ENCODE measurements at places on chromosomes 2 and 18.

- DNase-seq: no peak
Observed at GRCh38 chr2:111249806-111250205, 129.1 kb downstream of the BCL2L11 start.

DNA sequence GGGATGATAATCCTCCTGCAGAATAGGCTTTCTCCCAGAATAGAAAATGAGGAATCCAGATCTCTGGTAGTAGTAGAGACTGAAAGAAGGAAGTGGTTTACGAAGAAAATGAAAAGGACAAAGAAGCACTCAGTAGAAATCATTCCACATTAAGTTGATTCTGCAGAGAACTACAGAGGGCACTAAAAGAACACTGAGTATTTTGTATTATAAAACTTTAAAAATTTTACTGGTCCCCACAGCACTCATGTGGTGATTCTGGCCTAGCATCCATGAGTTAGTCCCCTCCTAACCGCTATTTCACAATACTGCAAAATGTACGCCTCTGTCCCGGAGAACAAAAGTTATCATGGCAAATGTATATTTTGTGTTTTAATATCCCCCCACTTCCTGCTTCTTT lies 42.9 kb upstream of the SLC35F5 start:
- no peak for DNase-seq

DNA sequence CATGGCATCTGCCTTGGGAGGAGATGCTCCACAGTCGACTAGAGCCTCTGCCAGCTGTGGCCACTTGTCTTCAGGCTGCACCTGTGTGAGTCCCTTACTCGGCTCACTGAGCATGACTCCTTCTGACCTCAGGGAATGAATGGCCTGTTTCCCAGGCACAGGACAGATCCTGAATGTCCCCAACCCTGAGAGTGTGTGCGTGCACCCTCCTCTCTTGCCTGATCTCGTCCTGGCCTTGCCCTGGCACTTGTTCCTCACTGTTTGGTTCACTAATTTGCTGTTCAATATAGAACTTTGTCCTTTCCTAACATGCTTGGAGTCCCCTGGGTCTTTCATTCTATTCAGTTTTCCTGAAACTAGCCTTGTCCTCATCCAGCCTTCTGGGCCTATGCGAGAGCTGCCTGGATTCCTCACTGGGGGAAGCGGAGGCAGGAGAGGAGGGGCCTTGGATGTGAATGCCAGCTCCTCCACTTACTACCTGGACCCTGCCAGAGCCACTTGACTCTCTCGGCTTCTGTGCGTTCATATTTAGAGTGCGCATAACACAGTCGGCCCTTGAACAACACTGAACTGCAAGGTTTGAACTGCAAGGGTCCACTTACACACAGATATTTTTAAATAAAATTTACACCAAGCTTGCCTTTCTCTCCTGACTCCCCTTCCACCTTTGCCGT lies 184.8 kb downstream of the ACKR3 start:
- DNase-seq: no peak

- no peak for DNase-seq
Observed at GRCh38 chr2:197149546-197149945, 161.0 kb downstream of the ANKRD44 start.

DNA sequence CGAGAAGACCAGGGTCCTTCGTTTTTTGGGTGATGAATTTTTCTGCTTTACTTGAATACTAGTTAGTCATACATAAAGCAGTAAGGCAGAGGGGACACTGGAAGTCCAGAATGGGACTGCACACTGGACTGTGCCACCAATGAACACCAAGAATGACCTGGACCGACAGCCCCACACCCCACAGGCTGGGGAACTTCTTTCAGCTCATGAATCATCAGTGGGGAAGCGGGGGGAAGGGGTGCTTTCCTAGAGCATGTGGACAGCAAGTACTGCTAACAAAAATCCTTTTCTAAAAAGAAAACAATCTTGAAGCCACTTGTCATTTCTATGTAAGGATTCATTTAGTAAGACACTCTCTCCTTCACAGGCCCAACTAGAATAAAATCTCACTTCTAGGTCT lies 86.0 kb downstream of the DTNB start:
- DNase-seq: peak; percentile 49

DNA sequence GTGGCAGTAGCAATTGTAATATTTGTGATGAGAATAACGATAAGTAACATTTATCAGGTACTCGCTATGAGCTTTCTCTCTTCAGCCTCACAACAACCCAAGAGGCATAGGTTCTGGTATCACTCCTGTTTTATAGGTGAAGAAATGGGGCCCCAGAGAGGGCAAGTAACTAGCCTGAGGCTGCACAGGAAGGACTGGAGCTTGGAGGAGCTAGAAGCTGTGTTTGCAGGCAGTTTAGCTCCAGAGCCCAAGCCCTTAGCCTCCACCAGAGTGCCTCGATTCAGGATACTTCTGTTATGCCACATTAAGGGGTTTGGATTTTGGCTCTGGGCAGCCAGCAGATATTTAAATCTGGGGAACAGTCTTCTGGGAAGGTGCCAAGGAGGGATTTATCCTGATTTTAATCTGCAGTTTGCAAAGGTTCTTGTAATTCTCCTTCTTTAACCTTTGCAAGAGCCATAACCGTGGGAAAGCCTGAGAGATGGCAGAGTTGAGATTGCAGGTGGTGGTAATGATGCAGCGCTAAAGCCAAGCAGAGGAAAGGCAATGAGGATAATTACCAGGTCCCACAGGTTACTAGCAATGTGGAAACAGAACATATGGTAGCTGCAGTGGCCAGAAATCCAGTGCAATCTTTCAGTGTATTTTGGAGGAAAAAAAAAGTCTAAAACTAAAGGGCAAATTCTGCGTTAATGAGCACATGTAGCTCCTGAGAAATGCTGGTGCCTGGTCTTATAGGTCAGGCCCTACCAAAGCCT lies 9.1 kb downstream of the MOCOS start:
- DNase-seq: no peak

DNA sequence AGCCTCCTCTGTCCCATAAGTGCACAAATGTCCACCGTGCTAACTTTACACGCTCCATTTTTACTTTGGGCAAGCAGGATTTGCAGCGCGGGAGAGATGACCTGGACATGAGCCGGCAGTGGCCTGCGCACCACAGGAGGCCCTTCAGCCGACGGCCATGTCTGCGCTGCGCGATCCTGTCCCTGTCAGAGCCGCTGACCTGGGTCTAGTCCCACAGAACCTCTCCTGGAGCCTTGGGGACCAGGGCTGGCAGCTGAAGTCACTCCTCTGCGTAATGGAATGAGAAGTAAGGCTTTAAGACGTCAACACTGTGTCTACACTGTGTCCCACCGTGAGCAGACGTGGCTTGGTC lies 29.6 kb downstream of the ADI1 start:
- DNase-seq: no peak

- no peak for DNase-seq
Observed at GRCh38 chr18:30709595-30709994, 332.9 kb downstream of the DSC3 start.

DNA sequence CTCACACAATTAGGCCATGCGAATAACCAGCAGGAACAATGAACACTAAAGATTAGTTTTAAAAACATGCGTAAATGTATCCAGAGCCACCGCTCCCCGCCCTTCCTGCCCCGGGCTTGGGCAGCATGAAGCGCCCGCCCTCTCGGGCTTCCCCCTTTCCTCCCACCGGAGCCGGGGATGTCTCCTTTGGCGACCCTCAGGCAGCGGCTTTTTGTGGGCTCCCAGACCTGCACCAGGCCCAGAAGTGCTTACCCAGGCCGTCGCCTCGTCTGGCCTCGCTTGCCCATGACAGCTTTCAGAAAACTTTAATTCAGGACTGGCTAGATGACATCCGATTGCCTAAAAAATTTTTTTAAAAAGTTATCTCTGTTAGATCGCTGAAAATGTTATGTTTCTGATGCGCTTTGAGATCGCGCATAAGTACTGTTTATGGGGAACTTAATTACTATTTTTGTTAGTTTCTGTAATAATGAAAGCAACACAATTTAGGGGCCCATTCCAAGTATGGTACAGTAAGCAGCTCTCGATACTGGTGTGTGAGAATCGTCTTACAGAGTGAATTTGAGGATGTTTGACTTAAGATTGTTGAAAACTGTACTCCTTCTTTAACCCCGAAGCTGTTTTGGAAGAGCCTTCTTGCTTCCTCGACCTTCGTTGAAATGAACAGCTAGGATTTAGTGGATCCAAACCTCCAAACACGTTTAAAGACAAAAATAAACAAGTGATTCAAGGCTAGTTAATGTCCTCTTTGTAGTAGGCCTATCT lies 1.1 kb downstream of the MAP3K20 start:
- DNase-seq: no peak

DNA sequence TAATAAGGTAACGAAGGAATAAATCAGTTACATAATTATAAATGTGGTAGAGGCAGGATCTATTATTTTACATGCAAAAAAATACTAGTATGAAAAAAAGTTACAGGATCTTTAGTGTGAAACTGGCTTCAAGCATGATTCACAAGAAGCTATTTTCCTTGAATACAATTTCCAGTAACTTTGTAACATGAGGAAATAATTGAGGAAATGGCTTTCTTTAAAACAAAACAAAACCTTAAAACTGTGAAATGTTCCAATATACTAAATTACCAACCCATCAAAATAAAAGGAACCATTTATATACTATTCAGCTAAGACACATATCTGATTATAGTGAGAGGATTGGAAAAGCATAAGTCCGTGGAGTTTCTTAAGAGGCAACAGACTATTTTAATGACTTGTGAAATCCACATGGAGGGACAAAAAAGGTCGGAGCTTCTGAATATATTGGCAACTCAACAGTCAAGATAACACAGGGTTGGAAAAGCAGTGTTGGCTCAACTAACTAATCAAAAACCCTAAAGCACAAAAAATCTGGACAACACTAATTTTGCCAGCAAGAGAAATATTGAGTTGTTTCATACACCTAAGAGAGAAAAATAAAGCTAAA lies 10.6 kb downstream of the IRS1 start:
- DNase-seq: no peak

- DNase-seq: no peak
Observed at GRCh38 chr2:196370381-196370780, 199.0 kb upstream of the STK17B start.

GRCh38 chr2:63736354-63736753 lies 105.3 kb upstream of the UGP2 start:
- DNase-seq: no peak

DNA sequence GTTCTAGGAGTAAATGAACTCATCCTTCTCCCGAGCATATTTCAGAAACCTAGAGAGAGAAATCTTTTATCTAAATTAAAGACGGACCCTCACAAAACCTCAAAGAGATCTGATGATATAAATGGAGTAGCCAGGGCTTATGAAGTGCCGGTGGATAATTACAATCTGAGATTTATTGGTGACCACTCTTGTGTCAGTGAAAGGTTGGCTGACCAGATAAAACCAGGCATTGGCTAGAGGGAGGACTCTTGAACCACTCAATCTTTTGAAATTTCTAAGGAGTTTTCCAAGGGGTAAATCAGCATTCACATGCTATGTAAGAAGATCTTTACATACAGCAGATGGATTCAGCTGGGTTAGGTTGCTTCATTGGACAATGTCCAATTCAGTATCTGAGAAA lies 227.3 kb upstream of the MMADHC start:
- no peak for DNase-seq

DNA sequence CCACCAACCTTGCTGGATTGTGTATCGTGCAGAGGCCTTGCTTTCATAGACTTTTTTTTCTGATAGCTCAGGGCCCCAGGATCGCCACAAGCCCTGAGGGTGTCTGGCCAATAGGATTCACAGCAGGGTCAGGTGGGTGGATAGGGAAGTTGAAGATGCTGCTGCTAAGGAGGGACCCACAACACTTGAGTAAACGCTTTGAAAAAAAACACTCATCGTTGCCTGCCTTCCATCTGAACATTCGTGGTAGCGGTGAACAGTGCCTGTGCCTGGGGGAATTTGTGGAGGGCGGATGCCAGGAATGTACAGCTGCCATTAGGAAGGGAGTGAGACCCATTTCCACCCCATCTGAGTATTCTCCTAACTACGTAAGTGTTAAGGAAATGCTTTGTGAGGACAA lies 104.6 kb upstream of the TPO start:
- no peak for DNase-seq

GRCh38 chr2:232518844-232519243 lies 1.3 kb upstream of the PRSS56 start:
- DNase-seq: no peak

GRCh38 chr2:231360881-231361371 lies 34.6 kb upstream of the B3GNT7 start:
- DNase-seq: no peak

DNA sequence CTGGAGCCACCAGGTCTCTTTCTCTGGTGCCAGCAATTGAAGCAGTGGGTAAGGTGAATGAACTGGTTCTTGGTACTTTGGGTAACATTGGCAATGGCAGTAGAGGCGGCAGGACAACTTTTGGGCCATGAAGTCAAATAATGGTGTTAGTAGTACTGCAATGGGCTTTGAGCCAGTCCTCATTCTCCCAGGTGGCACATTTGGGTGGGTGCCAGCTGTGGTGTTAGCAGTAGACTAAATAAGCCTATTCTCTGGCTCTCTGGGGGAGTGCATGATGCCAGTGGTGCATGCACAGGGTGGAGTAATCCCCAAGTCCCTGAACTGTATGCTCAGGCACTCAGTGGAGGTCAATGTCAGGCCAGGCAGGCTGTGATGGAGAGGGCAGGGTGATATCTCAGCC lies 120.2 kb upstream of the LRRTM4 start:
- no peak for DNase-seq

GRCh38 chr2:213104092-213104902 lies 47.1 kb downstream of the IKZF2 start:
- DNase-seq: peak; percentile 30

- DNase-seq: no peak
Observed at GRCh38 chr2:17164550-17164949, 353.7 kb downstream of the RAD51AP2 start.

GRCh38 chr2:101638817-101639605 lies 58.5 kb upstream of the MAP4K4 start:
- no peak for DNase-seq

DNA sequence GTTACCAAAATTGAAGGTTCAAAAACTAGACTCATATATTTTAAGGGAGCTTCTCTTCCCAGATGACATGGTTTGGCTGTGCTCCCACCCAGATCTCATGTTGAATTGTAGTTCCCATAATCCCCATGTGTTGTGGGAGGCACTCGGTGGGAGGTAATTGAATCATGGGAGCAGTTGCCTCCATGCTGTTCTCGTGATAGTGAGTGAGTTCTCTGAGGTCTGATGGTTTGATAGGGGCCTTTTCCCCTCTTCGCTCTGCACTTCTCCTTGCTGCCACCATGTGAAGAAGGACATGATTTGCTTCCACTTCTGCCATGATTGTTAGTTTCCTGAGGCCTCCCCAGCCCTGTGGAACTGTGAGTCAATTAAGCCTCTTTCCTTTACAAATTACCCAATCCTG lies 140.1 kb downstream of the MAIP1 start:
- DNase-seq: no peak

DNA sequence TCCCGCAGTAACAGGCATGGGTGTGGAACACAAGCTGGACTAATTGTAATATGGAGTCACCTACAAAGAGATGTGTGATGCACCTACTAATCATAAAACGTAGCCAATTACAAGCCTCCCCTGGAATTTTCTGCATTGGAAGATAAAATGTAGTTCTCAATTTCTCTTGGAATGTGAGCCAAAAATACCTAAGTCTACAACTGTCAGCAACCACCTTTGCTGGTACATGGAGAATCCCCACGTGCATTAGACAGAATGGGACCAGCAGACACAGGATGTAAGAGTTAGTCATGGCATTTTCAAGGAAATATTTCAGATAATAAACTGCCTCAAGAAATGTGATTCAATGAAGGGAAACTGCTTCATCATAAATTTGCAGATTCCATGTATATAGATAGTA lies 85.6 kb upstream of the DCC start:
- DNase-seq: no peak

- DNase-seq: no peak
Observed at GRCh38 chr2:30978044-30978443, 160.2 kb downstream of the GALNT14 start.

- DNase-seq: no peak
Observed at GRCh38 chr18:2547477-2548087, 23.7 kb downstream of the METTL4 start.
